ENCODE measurements at places on chromosomes 5 and 9. TPM values are rescaled to one million over a fixed set of nuclear protein-coding genes. Genes with fewer than 3 reads are reported as not detected.

- DNase-seq: no peak
Measured at GRCh38 chr5:128773378-128773777, 191.9 kb upstream of the SLC27A6 start.

The IRX2 gene
- not detected for total RNA-seq

- no peak for DNase-seq
Measured at GRCh38 chr5:20033881-20034280, 45.9 kb upstream of the CDH18 start.

DNA sequence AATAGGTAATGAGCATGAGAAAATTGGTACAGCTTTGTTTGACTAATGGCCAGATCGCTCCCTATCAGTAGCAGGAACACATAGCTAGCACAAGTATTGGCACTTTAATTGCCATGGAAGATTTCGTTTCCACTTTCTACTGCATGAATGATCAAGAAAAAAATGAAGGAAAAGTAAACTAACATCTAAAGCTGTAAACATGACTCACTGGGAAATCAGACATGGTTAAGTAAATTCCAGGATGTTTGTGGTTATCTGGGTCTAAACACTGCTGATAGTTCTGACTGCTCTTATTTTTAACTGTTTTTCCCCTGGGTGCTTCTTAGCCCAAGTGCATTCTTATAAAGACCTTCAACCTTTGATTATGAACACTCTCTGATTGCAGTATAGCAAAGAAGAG lies 388.9 kb downstream of the NR2F1-AS1 start:
- DNase-seq: no peak

GRCh38 chr5:1490376-1490775 lies 33.4 kb downstream of the LPCAT1 start:
- DNase-seq: no peak

- DNase-seq: no peak
Measured at GRCh38 chr5:66710557-66711088, 114.4 kb downstream of the MAST4 start.

DNA sequence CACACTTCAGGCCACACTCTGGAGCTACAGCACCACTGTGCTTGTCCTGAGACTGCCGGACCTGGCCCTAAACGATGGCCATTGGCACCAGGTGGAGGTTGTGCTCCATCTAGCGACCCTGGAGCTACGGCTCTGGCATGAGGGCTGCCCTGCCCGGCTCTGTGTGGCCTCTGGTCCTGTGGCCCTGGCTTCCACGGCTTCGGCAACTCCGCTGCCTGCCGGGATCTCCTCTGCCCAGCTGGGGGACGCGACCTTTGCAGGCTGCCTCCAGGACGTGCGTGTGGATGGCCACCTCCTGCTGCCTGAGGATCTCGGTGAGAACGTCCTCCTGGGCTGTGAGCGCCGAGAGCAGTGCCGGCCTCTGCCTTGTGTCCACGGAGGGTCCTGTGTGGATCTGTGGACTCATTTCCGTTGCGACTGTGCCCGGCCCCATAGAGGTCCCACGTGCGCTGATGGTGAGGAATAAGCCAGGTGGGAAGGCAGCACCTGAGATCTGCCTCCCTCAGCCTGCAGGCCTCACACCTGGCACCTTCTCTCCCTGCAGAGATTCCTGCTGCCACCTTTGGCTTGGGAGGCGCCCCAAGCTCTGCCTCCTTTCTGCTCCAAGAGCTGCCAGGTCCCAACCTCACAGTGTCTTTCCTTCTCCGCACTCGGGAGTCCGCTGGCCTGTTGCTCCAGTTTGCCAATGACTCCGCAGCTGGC lies 14.7 kb downstream of the CRB2 start:
- DNase-seq: no peak

- no peak for DNase-seq
Measured at GRCh38 chr5:18984559-18985080, 1003.4 kb downstream of the CDH18 start.

DNA sequence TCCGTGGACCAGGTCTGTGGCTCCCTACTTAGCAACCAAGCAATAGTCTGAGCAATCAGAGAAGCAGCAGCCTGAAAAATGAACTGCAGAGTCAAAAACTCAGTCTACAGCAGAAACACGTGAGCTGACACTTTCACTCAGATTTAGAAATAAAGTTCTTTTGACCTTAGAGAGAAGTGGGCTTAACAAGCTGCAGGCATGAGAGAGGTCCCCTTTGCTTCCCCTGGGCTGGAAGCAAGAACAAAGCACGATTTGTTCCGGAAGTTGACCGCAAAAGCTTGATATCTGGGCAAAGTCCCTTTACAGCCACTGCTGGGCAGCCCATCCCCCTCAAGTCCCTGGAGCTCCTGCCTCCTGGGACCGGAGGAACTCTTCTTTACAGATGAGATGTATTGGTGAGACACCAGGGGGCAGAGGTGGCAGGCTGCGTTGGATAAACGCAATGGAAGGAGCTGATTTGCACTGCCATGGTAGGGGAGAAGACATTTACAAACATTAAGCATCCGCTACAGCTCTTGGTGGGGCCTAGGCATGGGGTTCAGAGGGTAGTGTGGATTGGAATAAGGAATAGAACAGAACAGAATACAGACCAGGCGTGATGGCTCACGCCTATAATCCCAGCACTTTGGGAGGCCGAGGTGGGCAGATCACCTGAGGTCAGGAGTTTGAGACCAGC lies 5.8 kb upstream of the SOWAHA start:
- no peak for DNase-seq

DNA sequence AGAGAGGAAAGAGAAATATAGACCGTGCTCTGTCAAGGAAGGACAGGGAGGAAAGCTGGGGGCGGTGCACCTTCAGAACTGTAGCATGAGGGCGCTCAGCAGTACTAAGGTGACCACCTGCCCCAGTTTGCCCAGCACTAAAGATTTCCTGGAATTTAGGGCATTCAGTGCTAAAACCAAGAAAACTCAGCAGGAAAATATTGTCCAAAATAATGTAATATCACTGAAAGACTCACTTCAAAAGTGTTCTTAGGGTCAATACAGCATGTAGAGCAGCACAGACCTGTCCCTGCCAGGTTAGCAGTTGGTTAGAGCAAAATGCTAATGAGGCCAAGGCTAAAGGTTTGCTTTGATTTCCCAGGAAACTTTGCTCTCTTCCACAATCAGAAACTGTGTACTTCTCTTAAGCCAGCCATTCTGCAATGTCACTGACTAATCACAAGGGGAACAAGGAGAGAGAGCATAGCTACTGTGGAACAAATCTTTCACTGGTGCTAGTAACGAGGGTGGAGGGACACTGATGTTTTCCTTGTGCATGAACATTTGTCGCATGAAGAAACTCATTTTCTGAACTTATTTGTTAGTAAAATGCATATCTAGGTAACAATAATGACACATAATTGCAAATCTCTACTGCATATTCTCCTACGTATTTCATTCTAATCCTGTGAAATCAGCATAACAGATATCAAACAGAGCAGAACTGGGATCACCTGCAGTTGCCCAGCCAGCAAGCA lies 53.0 kb upstream of the GRAMD2B start:
- no peak for DNase-seq

- DNase-seq: no peak
Measured at GRCh38 chr5:9058161-9058560, 487.7 kb downstream of the SEMA5A start.

DNA sequence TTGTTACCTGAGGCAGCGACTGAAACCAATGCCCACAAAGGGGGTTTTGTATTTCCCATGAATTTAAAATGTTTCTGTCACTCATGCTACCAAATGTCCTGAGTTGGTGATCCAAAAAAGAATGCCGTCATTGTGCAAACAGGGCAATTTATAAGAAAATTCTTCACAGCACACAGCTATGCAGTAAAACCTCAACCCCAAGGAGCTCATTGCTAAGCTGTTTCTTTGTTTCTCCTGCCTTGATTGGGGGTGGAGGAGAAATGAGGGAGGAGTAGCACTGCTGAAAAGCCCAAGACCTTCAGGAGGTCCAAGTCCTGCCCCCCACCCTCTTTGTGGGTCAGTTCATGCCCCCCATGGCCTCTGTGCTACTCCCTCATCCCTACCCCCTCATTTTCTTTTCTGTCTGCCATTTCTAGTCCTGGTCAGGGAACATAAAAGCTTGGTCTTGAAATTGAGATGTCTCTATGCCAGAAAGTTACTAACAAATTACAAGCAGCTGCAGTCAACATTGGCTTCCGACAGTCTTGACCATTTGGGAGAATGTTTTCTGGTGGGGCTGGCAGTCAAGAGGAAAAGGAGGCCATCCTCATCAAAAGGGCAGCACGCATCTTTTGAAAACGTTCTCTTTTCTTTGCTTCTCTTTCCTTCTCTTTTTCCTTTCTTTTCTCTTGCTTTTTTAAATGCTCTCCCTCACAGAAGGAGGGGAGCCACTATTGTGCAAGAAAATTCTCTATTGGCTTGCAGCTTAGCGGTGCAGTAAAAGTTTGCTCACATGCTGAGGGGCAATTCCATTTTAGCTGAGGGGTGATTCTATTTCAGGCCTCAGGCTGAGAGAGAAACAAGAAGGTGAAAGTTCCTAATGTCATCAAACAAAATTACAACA lies 133.3 kb downstream of the GCNT1 start:
- no peak for DNase-seq

The FRMPD1 gene
- total RNA-seq: not detected

- no peak for DNase-seq
Measured at GRCh38 chr5:98776066-98776705, 2.7 kb downstream of the RGMB start.

GRCh38 chr5:59137846-59138245 lies 555.0 kb downstream of the RAB3C start:
- no peak for DNase-seq

- no peak for DNase-seq
Measured at GRCh38 chr9:37746448-37747270, 6.9 kb upstream of the TRMT10B start.

DNA sequence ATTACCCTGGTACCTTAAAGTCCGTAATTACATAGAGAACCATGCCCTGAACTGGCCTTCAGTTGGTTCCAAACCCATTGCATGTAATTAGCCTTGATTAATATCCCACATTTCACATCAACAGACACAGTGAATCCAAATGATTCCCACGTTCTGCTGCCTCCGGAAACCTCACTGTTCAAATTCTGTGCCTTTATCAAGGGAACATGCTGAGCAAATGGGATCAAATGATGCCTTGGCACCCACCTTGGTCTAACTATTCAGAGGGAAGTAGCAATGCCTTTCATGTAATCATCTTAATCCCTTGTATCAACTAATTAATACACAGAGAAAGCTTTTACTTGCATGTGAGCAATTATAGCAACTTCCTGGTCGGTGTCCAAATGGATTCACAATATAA lies 100.6 kb downstream of the EFNA5 start:
- DNase-seq: no peak

The CYLC2 gene
- total RNA-seq: not detected

GRCh38 chr5:36181774-36182173 lies 29.9 kb downstream of the SKP2 start:
- no peak for DNase-seq

The SPINK6 gene
- not detected for total RNA-seq

DNA sequence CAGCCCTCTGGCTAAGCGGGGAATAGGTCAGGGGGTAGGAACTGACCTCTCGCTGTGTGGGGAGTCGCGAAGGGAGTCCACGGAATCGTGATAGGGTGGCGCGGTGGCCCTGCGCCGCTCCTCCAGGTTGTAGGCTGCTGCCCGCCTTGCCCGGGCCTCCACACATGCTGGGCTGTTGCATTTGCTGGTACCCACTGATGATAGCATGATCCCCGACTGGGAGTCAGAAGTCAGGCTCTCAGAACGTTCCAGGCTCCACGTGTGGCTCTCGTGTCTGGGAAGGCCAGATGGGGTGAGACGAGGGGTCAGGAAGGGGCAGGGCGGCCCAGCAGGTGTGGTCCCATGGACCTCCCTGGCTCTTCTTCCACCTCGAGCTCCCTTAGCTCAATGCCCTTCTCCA lies 56.0 kb downstream of the PSD2 start:
- no peak for DNase-seq

- DNase-seq: no peak
Measured at GRCh38 chr9:87596862-87597261, 99.2 kb downstream of the DAPK1 start.

DNA sequence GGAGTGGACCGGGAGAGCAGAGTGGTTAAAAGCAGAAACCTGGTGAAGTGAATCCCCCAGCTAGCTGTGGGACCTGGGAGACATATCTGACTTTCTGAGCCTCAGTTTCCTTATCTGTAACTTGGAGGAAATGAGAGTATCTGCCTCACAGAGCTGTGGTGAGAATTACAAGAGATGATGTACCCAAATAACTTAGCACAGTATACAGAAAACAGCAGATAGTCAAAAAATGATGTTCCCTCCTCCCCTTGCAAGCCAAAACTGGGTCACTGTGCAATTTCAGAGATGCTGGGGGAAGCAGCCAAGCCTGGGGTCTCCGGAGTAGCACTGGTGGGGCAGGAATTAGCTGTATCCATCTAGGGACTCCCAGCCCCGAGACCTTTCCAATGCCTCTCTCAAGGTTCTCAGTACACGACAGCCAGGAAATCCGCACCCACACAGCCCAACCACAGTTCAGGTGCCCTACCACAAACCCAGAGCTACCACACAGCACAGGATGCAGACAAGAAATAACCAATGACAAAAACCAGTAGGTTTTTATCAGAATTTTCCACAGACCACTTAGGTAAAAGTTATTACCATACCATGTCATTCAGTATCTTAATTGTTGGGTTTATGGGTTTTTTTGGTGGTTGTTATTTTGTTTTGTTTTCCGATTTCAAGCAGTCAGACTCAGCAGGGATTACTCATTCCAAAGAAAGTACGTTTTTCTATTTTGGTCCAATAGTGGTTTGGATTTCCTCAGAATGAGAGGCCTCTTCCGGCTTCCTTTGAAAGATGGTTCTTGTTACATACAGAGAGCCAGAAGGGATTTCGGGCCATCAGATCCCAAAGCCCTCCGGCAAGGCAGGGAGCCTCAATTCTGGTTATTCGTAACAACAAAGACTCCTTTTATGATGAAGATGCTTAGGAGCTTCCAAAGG lies 4.9 kb upstream of the HRH2 start:
- peak; percentile 87 for DNase-seq

GRCh38 chr9:69746859-69747560 lies 12.8 kb downstream of the PTAR1 start:
- no peak for DNase-seq

GRCh38 chr5:112338681-112339337 lies 80.3 kb downstream of the EPB41L4A start:
- no peak for DNase-seq

The PCDHGC5 gene
- total RNA-seq: not detected

DNA sequence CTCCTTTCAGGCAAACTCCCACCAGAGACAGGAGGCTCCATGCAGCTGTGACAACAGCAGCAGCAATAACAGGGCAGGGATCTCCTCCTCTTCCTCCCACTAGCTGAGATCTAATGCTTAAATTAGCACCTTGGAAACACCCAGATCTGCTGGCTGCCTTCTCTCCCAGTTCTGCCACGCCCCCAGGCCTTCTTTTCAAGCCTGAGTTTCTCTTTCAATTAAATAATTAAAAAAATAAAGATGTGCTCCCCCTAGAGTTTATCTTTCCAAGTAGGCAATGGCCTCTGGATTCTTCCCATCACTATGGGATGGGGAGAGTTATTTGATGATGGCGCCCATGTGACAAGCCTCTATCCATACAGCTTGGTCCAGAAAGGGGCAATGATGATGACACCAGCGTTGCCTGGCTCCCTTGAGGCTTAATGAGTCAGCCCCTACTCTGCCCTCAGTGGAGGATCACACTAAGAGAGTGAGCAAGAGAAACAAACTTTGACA lies 3.8 kb downstream of the FAM219A start:
- DNase-seq: peak; percentile 57

- DNase-seq: no peak
Measured at GRCh38 chr5:125390326-125390725, 643.9 kb upstream of the ZNF608 start.

Measured in activated T-cell treated with anti-CD3 and anti-CD28 coated beads, Interleukin-2, amount 50 U/mL, for 72 hours (primary cell).